ENCODE measurements at places on chromosomes 6 and 20. TPM values are rescaled to one million over a fixed set of nuclear protein-coding genes. Genes with fewer than 3 reads are reported as not detected.

GRCh38 chr6:149755300-149756260 lies 6.0 kb downstream of the PCMT1 start:
- peak overlapping the region; percentile 10 for H3K27ac ChIP-seq
- DNase-seq: no peak
- peaks cover 3% of the 10 kb centered on the region for H3K4me1 ChIP-seq

- H3K4me1 ChIP-seq: no peaks in the 10 kb centered on the region
- no peak for DNase-seq
- no peak overlapping the region for H3K4me3 ChIP-seq
- H3K27ac ChIP-seq: no peak overlapping the region
- H3K36me3 ChIP-seq: no peaks in the 10 kb centered on the region
Measured at GRCh38 chr6:29491574-29491973, 3.8 kb upstream of the MAS1L start.

- no peaks in the 10 kb centered on the region for H3K27me3 ChIP-seq
- peaks cover 53% of the 10 kb centered on the region for H3K4me1 ChIP-seq
- no peak for DNase-seq
- H3K36me3 ChIP-seq: peaks cover 6% of the 10 kb centered on the region
Measured at GRCh38 chr6:2857185-2857579, 15.5 kb upstream of the SERPINB1 start.

GRCh38 chr6:169159331-169159730 lies 94.3 kb downstream of the THBS2 start:
- H3K4me1 ChIP-seq: peaks cover 7% of the 10 kb centered on the region
- H3K27ac ChIP-seq: no peak overlapping the region
- H3K27me3 ChIP-seq: no peaks in the 10 kb centered on the region

DNA sequence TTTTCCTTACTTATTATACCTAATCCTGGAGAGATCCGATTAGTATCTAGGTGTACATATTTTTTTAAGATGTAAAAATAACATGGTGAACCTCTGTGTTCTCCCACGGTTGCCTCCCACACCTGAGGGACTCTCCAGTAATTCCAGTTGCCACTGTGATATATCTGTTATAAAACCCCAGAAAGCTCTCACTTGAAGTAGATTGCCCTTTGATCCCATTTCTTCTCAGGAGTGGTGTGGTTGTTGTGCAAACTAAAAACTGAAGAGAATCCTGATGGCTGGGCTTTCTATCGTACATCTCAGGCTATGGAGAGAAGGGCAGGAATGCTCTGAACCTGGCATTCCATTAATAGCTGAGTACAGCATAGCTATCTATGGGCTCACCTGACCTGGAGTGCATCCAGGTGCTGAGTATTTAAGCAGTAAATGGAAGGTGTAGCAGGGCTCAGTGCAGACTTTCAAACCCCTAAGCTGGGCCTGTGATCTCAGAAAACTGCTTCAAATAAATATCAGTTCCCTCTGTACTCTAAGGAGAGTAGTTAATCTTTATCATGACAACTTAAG lies 41.0 kb downstream of the VGLL2 start:
- H3K27me3 ChIP-seq: no peaks in the 10 kb centered on the region
- H3K36me3 ChIP-seq: no peaks in the 10 kb centered on the region
- no peak overlapping the region for H3K4me3 ChIP-seq
- no peak for DNase-seq
- 0 out of 2 replicates have a peak, but pooled peaks cover 3% of the 10 kb centered on the region for H3K4me1 ChIP-seq

GRCh38 chr20:44707018-44707579 lies 8.1 kb upstream of the CCN5 start:
- H3K27ac ChIP-seq: no peak overlapping the region
- H3K4me1 ChIP-seq: peaks cover 6% of the 10 kb centered on the region
- no peaks in the 10 kb centered on the region for H3K27me3 ChIP-seq
- DNase-seq: no peak
- H3K36me3 ChIP-seq: no peaks in the 10 kb centered on the region
- H3K4me3 ChIP-seq: no peak overlapping the region

DNA sequence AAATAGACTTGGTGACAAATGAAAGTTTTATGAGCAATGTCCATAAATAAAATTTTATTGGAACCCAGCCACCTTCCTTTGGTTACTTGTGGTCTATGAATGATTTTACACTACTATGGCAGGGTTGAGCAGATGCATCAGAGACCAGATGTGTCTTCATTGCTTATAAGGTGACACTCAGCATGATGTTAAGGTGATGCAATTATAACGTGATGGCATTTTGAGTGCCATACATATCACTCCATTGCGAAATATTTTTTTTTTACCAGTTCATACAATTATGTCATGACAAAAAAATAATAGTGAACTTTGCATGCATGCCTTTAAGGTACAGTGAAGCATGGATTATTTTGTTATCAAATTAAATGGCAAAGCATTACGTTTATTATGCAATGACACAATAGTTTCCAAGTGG lies 96.0 kb downstream of the ADTRP start:
- DNase-seq: no peak
- no peak overlapping the region for H3K4me3 ChIP-seq
- H3K36me3 ChIP-seq: peaks cover 26% of the 10 kb centered on the region
- no peak overlapping the region for H3K27ac ChIP-seq
- H3K4me1 ChIP-seq: peaks cover 8% of the 10 kb centered on the region

GRCh38 chr20:63567136-63567385 lies 7.0 kb downstream of the HELZ2 start:
- H3K4me3 ChIP-seq: no peak overlapping the region
- H3K27me3 ChIP-seq: no peaks in the 10 kb centered on the region
- no peak for DNase-seq
- no peaks in the 10 kb centered on the region for H3K4me1 ChIP-seq
- no peak overlapping the region for H3K27ac ChIP-seq
- H3K36me3 ChIP-seq: no peaks in the 10 kb centered on the region

GRCh38 chr20:2207770-2208097 lies 88.1 kb upstream of the TGM3 start:
- no peaks in the 10 kb centered on the region for H3K36me3 ChIP-seq
- H3K27ac ChIP-seq: no peak overlapping the region
- no peak for DNase-seq
- peaks cover 45% of the 10 kb centered on the region for H3K27me3 ChIP-seq

- H3K27me3 ChIP-seq: no peaks in the 10 kb centered on the region
- no peaks in the 10 kb centered on the region for H3K36me3 ChIP-seq
- H3K4me3 ChIP-seq: no peak overlapping the region
- 0 out of 2 replicates have a peak, but pooled peaks cover under 1% of the 10 kb centered on the region for H3K4me1 ChIP-seq
- DNase-seq: no peak
Measured at GRCh38 chr6:166910601-166911000, 45.7 kb downstream of the RNASET2 start.

The SLC17A5 gene
- 8.9 TPM for total RNA-seq

The PPP1R14C gene
- 1.1 TPM for total RNA-seq

The CAPN11 gene
- total RNA-seq: 3.3 TPM

The HMGCLL1 gene
- 0.11 TPM for total RNA-seq

The PRR18 gene
- total RNA-seq: 0.39 TPM

Data from WTC11 (cell line).